ENCODE measurements at places on chromosomes 1 and 21.

GRCh38 chr1:99472893-99473292, 173.0 kb upstream of the PALMD start:
- DNase-seq: no peak

DNA sequence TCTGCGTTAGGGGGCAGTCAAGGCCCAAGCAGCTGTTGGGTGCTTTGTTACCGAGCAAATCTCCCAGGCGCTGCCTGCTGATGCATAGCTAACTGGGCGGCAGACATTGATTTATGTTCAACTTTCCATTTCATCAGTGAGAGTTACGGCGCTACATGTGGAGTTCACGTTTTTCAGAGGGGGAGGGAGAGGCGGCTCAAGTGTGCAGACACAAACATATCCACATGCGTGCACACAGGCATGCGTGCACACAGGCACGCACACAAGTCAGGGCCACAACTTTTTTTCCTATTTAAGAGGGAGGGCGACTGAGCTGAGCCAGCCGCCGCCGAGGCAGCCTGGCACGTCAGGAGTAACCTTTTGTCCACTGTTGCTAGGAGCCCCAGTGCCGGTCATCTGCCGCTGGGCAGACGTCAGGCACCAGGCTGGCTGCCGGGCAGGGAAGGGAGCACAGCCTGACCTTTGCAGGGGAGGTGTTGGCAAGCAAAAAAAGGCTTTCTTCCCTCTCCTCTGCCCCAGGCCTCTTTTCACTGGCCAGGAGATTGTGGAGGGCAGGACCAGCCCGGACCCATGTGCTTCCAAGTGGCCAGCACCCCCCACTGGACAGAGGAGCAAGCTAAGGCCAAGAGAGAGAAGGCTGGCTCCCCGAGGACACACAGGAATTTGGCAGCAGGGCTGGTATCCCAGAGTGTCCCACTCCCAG, 73.3 kb downstream of the MRPL37 start:
- no peak for DNase-seq

GRCh38 chr1:224201853-224202252, 18.8 kb downstream of the DEGS1 start:
- DNase-seq: no peak

DNA sequence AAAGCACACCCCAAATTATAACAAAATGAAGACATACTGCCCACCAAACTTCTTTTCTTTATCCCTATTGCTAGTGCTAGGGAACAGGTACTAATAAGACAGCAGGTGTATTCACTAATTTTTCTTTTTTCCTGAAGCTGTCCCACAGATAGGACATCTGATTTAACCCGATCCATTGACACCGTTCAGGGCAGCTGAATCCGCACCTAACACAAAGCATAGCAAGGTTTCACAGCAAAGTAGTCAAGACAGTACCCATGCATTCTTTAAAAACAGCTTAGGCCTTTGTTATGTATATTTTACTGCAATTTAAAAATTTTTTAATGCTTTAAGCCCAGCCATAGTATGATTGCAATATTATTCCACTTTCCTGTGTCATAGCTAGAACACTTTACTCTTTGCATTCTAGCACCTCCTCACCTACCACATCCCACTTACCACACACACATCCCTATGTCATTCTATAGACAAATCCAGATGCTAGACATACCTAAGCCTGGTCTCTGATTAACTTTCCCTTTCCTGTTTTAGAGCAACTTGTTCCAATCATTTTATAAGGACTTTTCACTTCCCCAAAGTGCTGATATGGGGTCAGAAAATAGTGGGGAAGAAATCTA, 40.4 kb downstream of the GATAD2B start:
- DNase-seq: no peak

GRCh38 chr1:158095737-158096335, 84.9 kb upstream of the CD1D start:
- DNase-seq: no peak

GRCh38 chr21:31218830-31219608, 125.0 kb downstream of the TIAM1 start:
- no peak for DNase-seq

DNA sequence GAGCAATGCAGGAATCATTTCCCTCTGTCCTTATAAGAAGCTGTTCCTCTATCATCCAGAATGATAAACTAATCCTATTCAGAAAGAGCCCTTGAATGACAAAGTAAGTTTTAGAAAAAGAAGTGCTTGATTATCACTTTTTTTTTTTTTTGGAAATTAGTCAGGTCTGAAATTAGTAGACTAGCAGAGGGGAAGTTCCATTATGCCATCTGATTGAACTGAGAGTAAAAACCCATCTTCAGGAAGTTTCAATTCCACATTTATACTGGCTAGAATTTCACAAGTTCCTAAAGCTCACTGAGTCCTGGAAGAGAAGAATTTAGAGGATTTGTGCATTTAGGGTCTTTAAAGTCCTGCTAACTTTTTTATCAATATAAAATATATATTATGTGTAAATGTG, 128.8 kb upstream of the COA6 start:
- DNase-seq: no peak

- no peak for DNase-seq
Observed at GRCh38 chr1:160638926-160639325, 7.9 kb downstream of the SLAMF1 start.
